ENCODE measurements at places on chromosomes 12 and 14. TPM values are rescaled to one million over a fixed set of nuclear protein-coding genes. Genes with fewer than 3 reads are reported as not detected.

- no peak for DNase-seq
These were observed 32.0 kb downstream of the RFLNA start for GRCh38 chr12:124326871-124327270.

GRCh38 chr14:59630288-59630963 is 53.8 kb upstream of the CCDC175 start:
- DNase-seq, result no peak

DNA sequence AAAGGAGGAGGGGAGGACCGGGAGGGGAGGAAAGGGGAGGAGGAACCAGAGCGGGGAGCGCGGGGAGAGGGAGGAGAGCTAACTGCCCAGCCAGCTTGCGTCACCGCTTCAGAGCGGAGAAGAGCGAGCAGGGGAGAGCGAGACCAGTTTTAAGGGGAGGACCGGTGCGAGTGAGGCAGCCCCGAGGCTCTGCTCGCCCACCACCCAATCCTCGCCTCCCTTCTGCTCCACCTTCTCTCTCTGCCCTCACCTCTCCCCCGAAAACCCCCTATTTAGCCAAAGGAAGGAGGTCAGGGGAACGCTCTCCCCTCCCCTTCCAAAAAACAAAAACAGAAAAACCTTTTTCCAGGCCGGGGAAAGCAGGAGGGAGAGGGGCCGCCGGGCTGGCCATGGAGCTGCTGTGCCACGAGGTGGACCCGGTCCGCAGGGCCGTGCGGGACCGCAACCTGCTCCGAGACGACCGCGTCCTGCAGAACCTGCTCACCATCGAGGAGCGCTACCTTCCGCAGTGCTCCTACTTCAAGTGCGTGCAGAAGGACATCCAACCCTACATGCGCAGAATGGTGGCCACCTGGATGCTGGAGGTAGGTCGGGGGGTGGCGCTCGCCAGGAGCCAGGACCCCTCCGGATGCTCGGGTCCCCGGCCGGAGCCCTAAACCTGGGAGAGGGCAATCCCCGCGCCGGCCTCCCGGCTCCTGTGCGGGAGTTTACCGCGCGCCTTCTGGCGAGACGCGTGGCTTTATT is at the start of gene CCND2:
Gene CCND2 (plus strand): TSS at position 111 of the 744 bp plus-strand sequence. CDS start 279 bp downstream, at position 390.
- DNase-seq, result no peak

The CLECL1 gene
- not detected for polyA plus RNA-seq

The MIP gene
- polyA plus RNA-seq, result not detected

GRCh38 chr12:62813031-62813829 is 121.7 kb downstream of the PPM1H start:
- peak; percentile 38 for DNase-seq

The TTC9 gene
- 0.04 TPM for polyA plus RNA-seq

The IFNG-AS1 gene
- not detected for polyA plus RNA-seq

The TAS2R43 gene
- not detected for polyA plus RNA-seq

The C12orf42 gene
- polyA plus RNA-seq, result not detected

Data from AG04450 (cell line).